ENCODE measurements at places on chromosomes 16 and 17.

DNA sequence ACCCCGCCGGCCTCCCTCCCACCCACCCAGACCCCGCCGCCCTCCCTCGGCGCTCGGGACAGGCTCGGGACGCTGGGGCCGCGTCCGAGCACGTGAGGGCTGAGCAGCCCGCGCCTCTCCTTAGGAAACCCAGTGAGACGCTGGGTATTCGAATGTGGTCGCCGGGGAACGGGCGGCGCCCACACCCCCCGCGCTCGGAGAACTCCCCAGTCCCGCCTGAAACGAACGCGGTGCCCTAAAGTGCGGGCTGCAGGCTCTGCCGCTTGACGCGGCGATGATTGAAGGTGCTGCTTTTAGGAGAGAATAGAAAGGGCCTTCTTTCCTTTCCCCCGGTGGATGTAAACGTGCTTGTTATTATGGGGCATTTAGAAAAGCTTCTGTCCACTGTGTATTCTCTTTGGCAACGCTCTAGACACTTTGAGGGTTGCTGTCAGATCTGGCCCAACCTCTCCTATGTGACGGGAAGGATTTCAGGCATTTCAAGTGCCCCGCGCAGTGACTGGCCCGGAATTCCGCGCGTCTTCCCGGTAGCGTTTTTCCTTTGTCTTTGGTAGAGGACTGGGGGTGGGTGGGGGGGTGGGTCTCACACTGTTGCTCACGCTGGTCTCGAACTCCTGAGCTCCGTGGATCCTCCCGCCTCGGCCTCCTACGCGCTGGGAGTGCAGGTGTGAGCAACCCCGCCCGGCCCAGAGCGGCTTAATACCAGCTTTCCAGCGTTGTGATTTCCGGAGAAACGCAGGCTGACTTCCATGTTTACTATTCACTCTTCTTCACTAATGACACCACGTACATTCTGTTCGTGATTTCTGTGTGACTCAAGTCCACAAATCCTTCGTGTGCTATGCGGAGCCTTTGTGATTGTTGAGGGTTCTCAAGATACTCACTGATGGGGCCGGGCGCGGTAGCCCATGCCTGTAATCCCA, 21.8 kb upstream of the FOXK2 start:
- DNase-seq = peak; percentile 40

DNA sequence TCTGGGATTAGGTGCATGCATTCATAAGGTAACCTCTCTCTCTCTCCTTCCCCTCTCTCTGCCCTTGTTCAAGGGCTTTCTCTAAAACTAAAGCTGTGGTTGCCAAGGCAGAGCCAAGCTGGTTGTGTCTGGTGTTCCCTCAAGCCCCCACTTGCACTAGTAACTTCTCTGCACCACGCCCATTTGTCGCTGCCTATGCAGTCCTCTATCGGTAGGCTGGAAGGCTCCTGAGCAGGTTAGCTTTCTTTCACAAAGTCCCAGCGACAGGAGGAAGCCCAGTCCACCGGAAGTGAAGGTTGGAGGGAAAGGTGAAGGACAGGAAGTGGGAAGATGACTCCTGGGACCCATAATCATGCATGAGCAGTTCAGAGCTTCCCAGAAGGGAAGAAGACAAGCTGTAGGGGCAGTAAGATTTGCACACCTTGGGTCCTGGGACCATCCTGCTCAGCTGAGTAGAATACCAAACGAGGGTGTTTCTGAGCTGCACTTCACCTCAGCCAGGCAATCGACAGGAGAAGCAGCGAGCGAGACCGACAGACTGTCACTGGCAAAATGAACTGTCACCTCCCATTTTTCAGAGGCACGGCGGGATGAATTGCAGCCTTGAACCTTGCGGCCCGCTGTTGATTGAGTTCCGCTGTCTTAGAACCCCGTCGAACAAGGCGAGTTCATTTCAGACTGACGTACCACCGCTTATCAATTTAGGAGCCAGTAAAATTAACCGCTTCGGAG, 14.7 kb upstream of the SKAP1 start:
- DNase-seq = peak; percentile 47

DNA sequence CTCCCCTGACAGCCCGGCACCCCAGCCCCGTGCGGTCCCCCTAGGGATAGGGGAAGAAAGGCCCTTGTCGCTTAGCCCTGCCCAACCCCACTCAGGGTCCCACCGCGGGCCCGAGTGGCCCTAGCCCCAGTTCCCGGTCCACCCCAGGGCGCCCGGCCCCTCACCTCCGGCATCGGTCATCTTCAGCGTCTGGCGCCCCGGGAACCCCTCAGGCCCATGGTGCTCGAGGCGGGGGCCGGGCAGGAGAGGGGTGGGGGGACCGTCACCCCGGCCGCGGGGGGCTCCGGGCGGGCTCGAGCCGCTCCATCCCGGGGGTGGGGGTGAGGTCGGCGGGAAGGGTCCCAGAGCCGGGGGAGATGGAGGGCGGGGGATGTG, 620 bp downstream of the SAMD14 start:
- DNase-seq = no peak

GRCh38 chr17:70863436-70864248, 694.3 kb downstream of the KCNJ2 start:
- DNase-seq = no peak

- DNase-seq = no peak
Measured at GRCh38 chr17:41492351-41492750, 2.6 kb upstream of the KRT36 start.

DNA sequence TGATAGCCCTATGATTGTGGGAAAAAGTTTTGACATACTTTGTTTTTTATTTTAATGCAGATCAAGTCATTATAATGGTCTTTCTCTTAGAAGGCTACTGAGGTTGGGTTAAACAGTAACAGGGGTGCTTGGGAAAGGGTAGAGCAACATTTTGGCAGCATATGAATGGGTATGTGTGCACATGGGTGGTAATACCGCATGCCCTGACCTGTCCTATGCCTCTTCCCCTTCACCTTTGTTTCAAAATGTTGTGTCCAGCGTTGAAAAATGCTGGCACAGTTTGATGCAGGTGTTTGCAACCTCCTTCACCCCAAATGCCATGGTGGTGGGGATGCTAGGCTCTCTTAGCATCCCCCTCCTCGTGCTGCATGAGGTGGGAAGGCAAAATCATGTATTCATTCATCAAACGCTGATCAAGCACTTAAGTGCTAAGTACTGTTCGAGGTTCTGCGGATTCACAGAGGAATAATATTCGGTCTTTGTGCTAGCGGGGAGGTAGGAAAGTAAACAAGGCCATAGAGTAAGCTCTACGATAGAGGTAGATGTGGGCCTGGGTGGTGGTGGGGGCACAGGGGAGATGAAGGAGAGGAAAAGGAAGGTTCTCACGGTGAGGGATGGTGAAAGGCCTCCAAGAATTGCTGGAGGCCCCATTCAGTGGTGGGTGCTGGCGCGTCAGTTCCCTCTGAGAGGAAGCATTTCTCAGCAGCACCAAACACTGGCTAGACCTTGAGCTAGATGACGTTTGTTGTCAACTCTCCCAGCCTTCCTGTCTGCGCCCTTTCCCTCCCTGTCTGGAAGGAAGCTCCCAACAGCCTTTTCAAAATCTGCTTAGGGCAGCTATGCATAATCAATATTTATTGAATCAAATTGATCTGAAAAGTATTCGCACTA, 13.3 kb upstream of the MARCHF10 start:
- DNase-seq = no peak

DNA sequence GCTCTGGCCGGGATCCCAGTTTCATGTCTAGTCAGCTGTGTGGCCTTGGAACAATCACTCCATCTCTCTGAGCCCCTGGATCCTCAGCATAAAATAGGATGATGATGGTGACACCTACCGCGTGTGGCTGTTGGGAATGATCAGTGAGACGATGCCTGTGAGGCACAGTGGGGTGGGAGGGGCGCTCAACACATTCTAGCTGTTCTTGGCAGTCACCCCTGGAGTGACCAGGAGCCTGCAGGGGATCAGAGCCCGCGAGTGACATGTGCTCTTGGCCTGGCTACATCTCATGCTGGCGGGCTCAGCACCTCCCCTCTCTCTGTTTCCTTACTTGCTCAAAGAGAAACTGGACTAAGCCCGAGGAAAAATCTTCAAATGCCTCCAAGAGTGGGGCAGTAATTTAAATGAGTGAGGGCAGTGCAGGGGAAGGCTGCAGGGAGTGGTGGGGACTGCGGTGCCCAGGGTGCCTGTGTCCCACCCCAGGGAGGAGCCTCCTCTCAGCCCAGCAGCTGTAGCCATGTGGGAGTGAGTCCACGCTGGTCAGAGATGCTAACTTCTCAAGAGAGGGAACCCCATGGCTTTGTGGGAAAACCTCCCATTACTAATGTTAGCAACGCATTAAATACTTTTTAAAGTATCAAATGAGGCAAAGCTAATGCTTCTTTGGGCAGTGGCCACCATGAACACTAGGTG, 23.1 kb upstream of the DOK4 start:
- DNase-seq = no peak

DNA sequence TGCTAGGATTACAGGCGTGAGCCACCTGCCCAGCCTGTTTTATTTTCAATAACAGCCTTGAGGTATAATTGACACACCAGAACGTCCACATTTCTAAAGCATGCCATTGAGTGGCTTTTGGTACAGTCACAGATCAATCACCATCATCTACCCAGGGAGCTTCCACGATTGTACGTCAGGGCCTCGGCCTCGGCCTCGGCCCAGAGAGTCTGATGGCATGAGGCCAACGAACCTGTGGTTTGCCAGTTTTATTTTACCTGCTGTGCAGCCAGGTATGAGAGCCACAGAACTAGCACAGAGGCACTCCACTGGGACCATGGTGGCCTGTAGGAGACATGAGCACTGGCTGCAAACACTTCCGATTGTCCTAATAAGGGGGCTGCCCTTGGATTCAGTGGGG, 8.3 kb downstream of the UBALD1 start:
- no peak for DNase-seq

- DNase-seq = no peak
Measured at GRCh38 chr16:23945243-23945642, 109.5 kb downstream of the PRKCB start.

DNA sequence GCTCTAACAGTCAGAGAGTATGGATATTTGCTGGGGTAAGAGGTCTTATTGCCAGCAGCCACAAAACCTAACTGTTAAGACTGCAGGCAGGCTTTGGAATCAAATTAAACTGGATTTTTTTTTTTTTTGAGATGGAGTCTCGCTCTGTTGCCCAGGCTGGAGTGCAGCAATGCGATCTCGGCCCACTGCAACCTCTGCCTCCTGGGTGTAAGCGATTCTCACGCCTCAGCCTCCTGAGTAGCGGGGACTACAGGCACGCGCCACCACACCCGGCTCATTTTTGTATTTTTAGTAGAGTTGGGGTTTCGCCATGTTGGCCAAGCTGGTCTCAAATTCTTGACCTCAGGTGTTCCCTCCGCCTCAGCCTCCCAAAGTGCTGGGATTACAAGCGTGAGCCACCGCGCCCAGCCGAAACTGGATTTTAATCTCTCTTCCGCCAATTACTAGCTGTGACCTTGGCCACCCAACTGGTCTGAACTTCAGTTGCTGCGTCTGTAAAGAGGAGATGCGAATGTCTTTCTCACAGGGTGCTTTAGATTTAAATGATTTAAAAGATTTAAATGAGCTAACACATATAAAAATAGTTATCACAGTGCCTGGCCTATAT, 842 bp downstream of the MRPL10 start:
- no peak for DNase-seq

DNA sequence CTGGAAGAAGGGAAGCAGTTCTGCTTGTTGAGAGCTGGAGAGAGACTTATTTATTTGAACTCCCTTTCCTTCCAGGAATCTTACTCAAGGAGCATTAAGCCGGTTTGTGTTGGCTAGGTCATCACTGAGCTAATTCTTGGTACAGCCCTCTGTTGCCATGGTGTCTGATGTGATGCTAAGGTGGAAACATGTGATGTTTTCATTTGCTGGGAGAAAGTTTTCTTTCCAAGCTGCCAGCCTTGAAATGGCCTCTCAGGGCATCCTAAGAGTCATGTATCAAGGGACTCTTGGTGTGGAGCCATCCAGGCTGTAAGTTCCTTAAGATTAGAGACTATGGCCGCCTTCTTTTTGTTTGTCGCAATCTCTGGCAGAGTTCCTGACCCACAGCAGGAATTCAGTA, 4.2 kb downstream of the PSKH1 start:
- DNase-seq = no peak

DNA sequence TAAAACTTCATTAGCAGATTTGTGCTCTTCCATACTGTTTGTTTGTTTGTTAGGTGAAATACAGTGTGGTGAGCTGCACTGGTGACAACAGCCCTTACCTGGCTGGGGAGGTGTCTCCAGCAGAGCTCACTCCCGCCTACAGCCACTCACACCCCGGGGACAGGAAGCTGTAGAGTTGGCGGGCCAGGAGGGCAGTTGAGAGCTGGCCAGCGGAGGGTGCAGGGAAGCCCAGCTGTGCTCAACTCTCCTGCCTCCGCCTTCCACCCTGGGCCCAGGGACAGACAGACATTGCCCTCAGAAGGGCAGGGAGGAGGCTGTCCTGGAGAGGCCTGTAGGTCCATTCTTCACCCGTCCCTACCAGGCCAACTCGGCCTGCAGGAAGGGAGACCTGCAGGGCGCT, 48.6 kb upstream of the PVALEF start:
- DNase-seq = no peak

- DNase-seq = peak; percentile 64
Measured at GRCh38 chr17:7060165-7060891, 16.4 kb upstream of the SLC16A11 start.

- DNase-seq = no peak
Measured at GRCh38 chr16:85652431-85653221, 36.1 kb downstream of the GINS2 start.

DNA sequence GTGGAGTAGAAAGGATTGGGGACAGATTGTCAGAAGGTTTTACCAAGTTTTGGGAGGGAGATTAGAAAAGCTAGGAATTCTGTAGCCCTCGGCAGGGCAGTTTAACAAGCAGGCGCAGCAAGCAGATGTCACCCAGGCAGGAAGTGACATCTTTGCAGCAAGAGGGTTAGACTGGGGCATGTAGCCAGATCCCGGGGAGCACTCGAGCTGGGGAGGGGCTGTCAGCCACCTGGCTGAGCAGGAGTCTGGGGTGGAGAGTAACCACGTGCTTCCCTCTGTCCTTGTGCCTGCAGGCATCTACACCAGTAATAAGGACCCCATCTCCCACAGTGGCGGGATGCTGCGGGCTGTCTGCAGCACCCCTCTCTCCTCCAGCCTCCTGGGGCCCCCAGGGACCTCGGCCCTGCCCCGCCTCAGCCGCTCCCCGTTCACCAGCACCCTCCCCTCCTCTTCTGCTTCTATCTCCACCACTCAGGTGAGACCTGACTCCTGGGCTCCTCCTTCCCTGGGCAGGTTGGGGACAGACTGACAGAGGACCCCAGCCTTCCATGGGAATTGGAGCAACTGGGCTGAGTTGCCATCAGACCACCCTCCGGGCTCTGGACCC, 12.2 kb downstream of the MLLT6 start:
- no peak for DNase-seq

GRCh38 chr16:88346680-88347505, 35.9 kb upstream of the ZNF469 start:
- no peak for DNase-seq
